ENCODE measurements at places on chromosomes 16 and 17. TPM values are rescaled to one million over a fixed set of nuclear protein-coding genes. Genes with fewer than 3 reads are reported as not detected.
A peak's percentile ranks its signal among the peaks of the same experiment; 100 is the strongest.

DNA sequence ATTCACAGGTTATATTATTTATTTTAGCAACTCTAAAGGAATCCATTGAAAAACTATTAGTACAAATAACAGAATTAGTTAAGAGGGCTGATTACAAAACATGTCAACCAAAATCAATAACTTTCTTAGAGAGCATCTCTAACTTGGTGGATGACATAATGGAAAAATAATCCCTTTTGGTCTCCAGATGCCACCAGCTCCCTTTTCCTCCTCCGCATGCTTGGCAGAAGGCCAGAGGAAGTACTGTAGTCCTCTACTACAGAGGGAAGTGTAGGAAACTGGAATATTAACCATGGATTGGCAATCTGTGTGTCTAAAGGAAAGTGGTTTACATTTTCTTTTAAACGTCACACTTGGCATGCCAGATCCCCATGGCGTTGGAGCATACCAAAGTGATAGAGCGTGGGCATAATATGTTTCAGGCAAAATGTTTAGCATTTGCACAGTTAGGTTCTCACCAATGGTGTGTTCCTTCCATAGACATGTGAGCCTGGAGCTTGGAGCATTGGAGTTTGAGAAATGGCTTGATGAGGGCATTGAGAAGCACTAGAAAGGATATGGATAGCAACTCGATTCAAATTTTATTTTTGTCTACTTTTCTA is 106.3 kb downstream of the PRKCB start:
- no peak for DNase-seq
- H3K4me1 ChIP-seq: no peaks in the 10 kb centered on the region
- H3K4me3 ChIP-seq: no peak overlapping the region
- H3K27me3 ChIP-seq: no peaks in the 10 kb centered on the region
- no peak overlapping the region for H3K27ac ChIP-seq

- DNase-seq: peak; percentile 97
- H3K27me3 ChIP-seq: no peaks in the 10 kb centered on the region
- peaks cover 62% of the 10 kb centered on the region for H3K4me1 ChIP-seq
- H3K36me3 ChIP-seq: peaks cover 65% of the 10 kb centered on the region
- H3K4me3 ChIP-seq: peak within 1 kb of the TSS; percentile 98
- H3K27ac ChIP-seq: peak within 1 kb of the TSS; percentile 99
Observed at GRCh38 chr17:76726231-76726775, at the start of gene JMJD6. TSS of gene JMJD6 (minus strand) at chr17:76726606. CDS start at chr17:76726475, 131 bp downstream.

DNA sequence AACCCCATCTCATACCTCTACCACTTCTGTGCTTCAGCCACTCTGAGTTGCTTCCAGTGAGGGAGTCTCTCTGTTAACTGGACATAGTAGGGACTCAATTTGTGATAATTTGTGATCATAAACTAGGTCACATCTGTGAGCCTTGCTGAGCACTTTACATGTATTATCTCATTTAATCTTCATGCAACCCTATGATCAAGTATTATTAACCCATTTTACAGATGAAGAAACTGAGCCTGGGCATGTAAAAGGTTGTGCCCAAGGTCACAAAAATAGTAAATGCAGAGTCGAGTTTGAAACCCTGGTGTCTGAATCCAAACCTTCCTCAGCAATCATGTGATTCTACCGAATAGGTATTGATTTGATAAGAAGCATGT is 18.6 kb downstream of the PDP2 start:
- peak overlapping the region; percentile 74 for H3K27ac ChIP-seq
- H3K4me3 ChIP-seq: no peak overlapping the region
- H3K27me3 ChIP-seq: no peaks in the 10 kb centered on the region
- peaks cover 40% of the 10 kb centered on the region for H3K4me1 ChIP-seq

GRCh38 chr16:30769379-30770089 is 7.4 kb downstream of the RNF40 start:
- H3K27ac ChIP-seq: no peak overlapping the region
- no peak overlapping the region for H3K4me3 ChIP-seq
- peaks cover 100% of the 10 kb centered on the region for H3K36me3 ChIP-seq
- H3K27me3 ChIP-seq: no peaks in the 10 kb centered on the region

RDM1 gene
- not detected for total RNA-seq

- no peak overlapping the region for H3K27ac ChIP-seq
- H3K27me3 ChIP-seq: no peaks in the 10 kb centered on the region
Observed at GRCh38 chr16:66093191-66093590, 273.3 kb upstream of the CDH5 start.

DNA sequence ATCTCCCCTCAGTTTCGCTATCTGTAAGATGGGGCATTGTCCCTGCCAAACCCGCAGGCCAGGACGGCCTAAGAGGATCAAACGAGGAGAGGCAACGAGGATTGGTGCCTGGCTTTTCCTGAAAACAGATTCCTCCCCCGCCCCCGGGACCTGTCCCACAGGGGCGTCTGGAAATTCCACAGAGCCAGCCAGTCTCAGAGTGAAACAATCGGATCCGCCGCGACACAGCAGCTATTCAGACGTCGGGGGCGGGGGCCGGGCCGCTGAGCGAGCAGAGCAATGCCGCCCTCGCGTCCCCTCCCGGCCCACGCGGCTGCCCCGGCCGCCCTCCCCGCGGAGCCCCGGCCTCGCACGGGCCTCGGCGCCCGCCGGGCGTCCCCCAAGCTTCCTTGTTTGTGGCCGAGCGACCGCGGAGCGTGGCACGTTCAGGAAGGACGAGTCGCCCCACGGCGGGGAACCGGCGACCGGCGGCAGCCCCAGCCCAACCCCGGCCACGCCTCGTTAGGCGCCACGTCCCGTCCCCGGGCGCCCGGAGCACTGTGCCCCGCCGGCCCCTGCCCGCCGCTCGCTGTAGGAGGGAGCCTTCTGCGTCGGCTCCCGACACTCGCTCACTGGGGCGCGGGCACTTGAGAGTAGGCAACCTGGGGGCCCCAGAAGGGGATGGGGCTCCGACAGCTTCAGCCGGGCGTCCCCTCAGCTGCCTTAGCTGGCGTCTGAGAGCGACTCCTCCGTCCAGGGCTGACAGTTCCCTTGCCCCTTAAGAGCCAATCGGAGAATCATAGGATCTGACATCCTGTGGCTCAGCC is 29.6 kb upstream of the PHOSPHO1 start:
- H3K4me1 ChIP-seq: peaks cover 18% of the 10 kb centered on the region
- peak overlapping the region; percentile 79 for H3K27ac ChIP-seq
- H3K4me3 ChIP-seq: peak overlapping the region; percentile 62
- no peaks in the 10 kb centered on the region for H3K27me3 ChIP-seq
- peak; percentile 81 for DNase-seq
- no peaks in the 10 kb centered on the region for H3K36me3 ChIP-seq

DNA sequence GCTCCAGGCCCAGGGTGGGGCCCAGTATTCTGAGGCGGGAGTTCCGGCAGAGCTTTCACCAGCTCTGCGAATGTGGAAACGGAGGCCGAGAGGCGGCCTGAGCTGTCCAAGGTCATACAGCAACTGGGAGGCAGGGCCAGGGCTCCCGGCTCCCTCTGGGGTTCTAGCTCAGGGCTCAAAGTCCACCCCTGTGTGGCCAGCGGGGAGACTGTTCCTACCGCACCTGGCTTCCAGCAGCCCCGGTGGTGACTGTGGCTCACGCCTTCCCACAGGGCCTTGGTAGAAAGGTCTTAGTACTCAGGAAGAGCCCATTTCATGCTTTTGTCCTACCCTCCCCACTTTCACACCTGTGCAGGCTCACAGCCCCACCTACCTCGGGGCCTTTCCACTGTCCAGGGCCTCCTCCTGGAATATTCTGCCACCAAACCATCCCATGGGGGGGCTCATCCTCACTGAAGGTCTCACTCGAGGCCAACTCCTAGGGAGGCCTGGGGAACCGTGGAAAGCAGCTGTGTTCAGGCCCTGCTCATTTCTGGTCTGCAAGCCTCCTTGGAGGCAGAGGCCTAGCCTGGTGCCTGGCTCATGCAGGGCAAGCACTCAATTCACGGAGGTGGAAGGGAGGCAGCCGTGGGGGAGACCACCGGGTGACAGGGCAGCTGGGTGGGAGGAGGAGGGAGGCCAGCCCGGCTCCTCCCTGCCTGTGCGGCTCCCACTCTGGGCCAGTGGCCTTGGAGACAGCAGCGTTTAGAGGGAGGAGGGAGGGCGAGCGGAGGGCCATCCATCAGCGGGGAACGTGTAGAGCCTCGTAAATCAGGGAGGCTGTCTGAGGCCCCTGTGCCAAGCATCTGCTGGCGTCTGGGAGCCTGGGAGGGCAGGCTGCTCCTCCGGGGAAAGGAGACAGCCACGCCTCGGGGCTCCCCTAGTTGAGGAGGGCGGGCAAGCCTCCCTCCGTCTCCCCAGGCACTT is 12.7 kb upstream of the DOC2B start:
- peak; percentile 33 for DNase-seq
- peaks cover 12% of the 10 kb centered on the region for H3K27me3 ChIP-seq
- no peak overlapping the region for H3K27ac ChIP-seq

TMC6 gene
- total RNA-seq: 173 TPM

- H3K27me3 ChIP-seq: peaks cover 4% of the 10 kb centered on the region
- DNase-seq: no peak
- H3K36me3 ChIP-seq: no peaks in the 10 kb centered on the region
- no peak overlapping the region for H3K27ac ChIP-seq
- H3K4me3 ChIP-seq: no peak overlapping the region
Observed at GRCh38 chr17:72233986-72234385, 113.2 kb downstream of the SOX9 start.

- peak within 1 kb of the TSS; percentile 50 for H3K4me3 ChIP-seq
- peak; percentile 78 for DNase-seq
- peak within 1 kb of the TSS; percentile 98 for H3K27ac ChIP-seq
- H3K36me3 ChIP-seq: peaks cover 7% of the 10 kb centered on the region
Observed at GRCh38 chr16:28494121-28494851, at the start of gene APOBR. TSS of gene APOBR (plus strand) at chr16:28494643. CDS start at chr16:28494682, 39 bp downstream.

DNA sequence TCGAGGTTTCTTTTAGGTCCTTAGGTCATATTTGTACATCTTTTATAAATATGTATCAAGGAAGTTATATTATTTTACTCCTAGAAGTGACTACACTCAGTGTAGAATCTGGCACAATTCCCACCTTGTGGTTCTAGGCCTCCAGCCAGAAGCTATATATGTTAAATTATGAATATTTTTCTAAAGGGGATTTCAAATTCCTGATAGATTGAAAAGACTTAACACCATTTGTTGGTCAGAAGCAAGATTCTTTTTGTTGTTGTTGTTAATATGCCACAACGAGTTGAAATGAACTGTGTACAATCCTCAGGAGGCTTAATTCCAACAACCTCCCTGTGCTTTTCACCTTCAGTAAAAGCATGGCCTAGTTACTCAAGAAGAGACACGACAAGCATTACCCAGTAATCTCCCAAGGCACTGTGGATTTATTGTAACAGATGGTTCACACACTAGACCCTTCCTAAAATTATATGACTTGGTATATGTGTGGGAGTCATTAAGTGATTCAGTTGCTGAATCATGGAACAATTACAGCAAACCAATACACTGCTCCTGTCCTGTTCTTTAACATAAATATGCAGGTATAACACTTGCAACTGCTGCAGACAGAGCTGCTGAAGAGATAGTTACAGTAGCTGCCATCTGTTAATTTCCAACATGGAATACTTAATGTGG is 964.4 kb upstream of the GOT2 start:
- no peak overlapping the region for H3K4me3 ChIP-seq
- no peak overlapping the region for H3K27ac ChIP-seq

DNA sequence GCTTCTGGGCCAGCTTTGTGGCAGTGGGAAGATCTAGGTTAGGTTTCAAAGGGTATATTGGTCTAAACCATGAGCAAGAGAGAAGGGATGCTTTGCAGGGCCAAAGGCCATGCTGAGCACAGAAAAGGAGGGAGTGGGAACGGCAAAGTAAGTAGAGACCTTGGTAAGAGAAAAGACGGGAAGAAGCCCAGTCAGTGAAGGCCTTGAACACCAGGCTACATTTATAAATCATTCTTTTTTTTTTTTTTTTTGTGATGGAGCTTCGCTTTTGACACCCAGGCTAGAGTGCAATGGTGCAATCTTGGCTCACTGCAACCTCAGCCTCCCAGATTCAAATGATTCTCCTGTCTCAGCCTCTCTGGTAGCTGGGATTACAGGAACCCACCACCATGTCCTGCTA is 18.1 kb downstream of the TOM1L2 start:
- no peak overlapping the region for H3K27ac ChIP-seq
- no peak for DNase-seq
- peaks cover 3% of the 10 kb centered on the region for H3K36me3 ChIP-seq
- H3K27me3 ChIP-seq: no peaks in the 10 kb centered on the region
- peaks cover 25% of the 10 kb centered on the region for H3K4me1 ChIP-seq

- no peak overlapping the region for H3K27ac ChIP-seq
- no peaks in the 10 kb centered on the region for H3K27me3 ChIP-seq
- H3K4me1 ChIP-seq: no peaks in the 10 kb centered on the region
- H3K4me3 ChIP-seq: no peak overlapping the region
- H3K36me3 ChIP-seq: peaks cover 7% of the 10 kb centered on the region
Observed at GRCh38 chr16:924806-925205, 46.0 kb downstream of the LMF1 start.

DNA sequence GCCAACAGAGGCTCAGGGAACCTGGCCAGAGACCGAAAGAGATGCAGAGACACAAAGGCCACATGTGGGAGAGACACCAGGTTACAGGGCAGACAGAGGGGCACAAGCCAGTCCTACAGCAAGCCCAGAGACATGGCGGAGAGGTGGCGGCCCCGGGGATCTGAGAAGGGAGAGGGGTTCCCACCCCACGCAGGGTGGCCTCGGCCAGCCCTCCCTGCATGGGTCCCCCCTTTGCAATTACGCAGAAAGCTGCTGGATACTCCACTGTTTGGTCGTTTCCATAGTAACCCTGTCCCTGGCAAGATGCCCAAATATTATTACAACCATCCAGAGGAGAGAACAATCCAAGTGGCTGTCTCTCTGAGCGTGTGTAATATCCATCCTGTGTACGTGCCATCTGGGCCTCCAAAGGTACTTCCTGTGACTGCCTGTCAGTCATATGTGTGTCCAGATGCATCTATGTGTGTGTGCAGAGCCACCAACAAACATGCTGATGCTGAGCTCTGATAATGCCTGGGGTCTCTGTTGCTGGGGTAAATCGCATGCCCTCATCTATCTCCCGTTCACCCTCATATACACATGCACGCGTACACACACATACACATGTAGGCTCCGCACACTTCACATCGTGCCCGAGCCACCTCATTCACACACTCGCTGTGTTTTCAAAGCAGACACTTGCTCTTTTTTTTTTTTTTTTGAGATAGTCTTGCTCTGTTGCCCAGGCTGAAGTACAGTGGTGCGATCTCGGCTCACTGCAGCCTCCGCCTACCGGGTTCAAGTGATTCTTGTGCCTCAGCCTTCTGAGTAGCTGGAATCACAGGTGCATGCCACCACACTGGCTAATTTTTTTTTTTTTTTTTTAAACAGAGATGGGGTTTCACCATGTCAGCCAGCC is 5.5 kb downstream of the PCGF2 start:
- no peak for DNase-seq
- H3K36me3 ChIP-seq: peaks cover 30% of the 10 kb centered on the region
- H3K27me3 ChIP-seq: peaks cover 7% of the 10 kb centered on the region

PRAC1 gene
- total RNA-seq: not detected

- H3K36me3 ChIP-seq: no peaks in the 10 kb centered on the region
- no peak overlapping the region for H3K4me3 ChIP-seq
- no peak overlapping the region for H3K27ac ChIP-seq
- DNase-seq: no peak
Observed at GRCh38 chr17:71183066-71183660, 937.7 kb upstream of the SOX9 start.

OTOP2 gene
- total RNA-seq: not detected
